ENCODE measurements at places on chromosomes 2 and 18.
A peak's percentile ranks its signal among the peaks of the same experiment; 100 is the strongest.

GRCh38 chr2:227188292-227188691 lies 23.9 kb downstream of the COL4A3 start:
- H3K4me1 ChIP-seq: no peaks in the 10 kb centered on the region
- no peak overlapping the region for H3K27ac ChIP-seq
- H3K36me3 ChIP-seq: no peaks in the 10 kb centered on the region
- no peaks in the 10 kb centered on the region for H3K27me3 ChIP-seq
- DNase-seq: no peak

- no peaks in the 10 kb centered on the region for H3K27me3 ChIP-seq
- no peak overlapping the region for H3K4me3 ChIP-seq
- H3K27ac ChIP-seq: no peak overlapping the region
- no peak for DNase-seq
- no peaks in the 10 kb centered on the region for H3K4me1 ChIP-seq
These were observed 17.0 kb downstream of the TNFAIP6 start for GRCh38 chr2:151374436-151374835.

DNA sequence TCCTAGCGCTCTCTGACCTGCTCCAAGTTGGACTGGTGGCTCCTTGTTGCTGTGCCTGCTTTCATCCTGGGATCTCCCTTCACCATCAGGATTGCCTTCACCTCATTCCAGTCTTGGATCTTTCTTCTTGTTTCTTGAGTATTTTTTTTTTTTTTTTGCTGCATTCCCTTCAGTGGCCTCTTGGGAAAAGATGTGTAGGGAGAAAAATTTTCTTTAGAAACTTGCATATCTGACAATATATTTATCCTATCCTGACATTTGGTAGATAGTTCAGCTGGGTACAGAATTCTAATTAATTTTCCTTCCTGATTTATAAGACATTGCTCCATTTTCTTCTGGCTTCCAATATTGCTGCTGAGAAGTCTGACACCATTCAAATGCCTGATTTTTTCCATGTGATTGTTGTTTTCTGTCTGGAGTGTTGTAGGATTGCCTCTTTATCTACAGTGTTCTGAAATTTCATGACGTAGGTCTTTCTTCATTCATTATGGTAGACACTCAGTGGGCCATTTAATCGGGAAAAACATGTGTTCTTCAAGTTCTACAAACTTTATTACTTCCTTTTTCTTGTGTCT lies 23.0 kb upstream of the IL1A start:
- peaks cover 11% of the 10 kb centered on the region for H3K4me1 ChIP-seq
- no peaks in the 10 kb centered on the region for H3K36me3 ChIP-seq
- H3K4me3 ChIP-seq: no peak overlapping the region
- H3K27ac ChIP-seq: no peak overlapping the region
- H3K27me3 ChIP-seq: no peaks in the 10 kb centered on the region

DNA sequence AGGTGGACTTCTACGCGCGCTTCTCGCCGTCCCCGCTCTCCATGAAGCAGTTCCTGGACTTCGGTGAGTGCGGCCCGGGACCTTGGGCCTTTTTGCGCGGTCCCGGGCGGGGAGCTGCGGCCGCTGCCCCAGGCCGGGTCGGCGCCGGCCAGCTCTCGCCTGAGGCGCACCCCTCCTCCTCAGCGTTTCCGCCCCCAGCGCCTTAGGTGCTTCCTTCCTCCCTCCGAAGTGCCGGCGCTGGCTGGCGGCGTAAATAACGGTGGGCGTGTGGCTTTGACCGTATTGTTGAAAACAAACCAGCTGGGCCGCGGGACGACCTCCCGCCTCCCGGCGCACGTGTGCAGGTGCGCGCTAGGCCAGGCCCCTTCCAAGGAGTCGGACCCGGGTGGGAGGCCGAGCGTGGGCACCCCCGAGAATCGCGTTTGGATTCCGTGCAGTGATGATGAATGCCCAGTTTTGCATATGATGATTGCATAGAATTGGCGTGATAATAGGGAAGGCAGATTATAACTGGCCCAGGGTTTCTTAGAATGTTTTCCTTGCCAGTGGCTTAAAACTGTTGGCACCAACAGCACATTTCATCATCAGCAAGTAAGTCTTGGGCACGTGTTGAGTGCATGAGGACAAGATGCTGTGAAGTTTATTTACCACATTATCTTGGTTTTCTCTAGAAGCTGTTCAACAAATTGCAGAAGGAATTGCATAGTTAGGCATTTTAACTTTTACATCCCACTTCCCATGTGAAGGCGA lies 569 bp downstream of the PDK1 start:
- peak overlapping the region; percentile 81 for H3K4me3 ChIP-seq
- no peak for DNase-seq
- peak overlapping the region; percentile 93 for H3K27ac ChIP-seq
- no peaks in the 10 kb centered on the region for H3K27me3 ChIP-seq
- H3K4me1 ChIP-seq: peaks cover 25% of the 10 kb centered on the region

All from vagina (tissue), 2 donors.